HCT116 (cell line): ENCODE measurements at places on chromosomes 16 and 17.

- H3K27ac ChIP-seq = peak overlapping the region; percentile 100
- peak; percentile 49 for DNase-seq
- peak overlapping the region; percentile 41 for H3K4me3 ChIP-seq
- no peaks in the 10 kb centered on the region for H3K27me3 ChIP-seq
- H3K36me3 ChIP-seq = peaks cover 11% of the 10 kb centered on the region; the same call in 1 of the 2 replicates
- H3K4me1 ChIP-seq = peaks cover 66% of the 10 kb centered on the region
Measured at GRCh38 chr16:75306099-75306762, 54.8 kb upstream of the BCAR1 start.

- H3K4me1 ChIP-seq = peaks cover 7% of the 10 kb centered on the region; the same call in 1 of the 2 replicates
- no peaks in the 10 kb centered on the region for H3K36me3 ChIP-seq
- H3K27ac ChIP-seq = no peak overlapping the region
- H3K27me3 ChIP-seq = no peaks in the 10 kb centered on the region
- no peak overlapping the region for H3K4me3 ChIP-seq
Measured at GRCh38 chr16:72722552-72722951, 325.4 kb downstream of the ZFHX3 start.

- H3K4me1 ChIP-seq = no peaks in the 10 kb centered on the region
- no peak overlapping the region for H3K4me3 ChIP-seq
- H3K27me3 ChIP-seq = no peaks in the 10 kb centered on the region
- no peak for DNase-seq
- H3K36me3 ChIP-seq = no peaks in the 10 kb centered on the region
Measured at GRCh38 chr16:58449306-58449705, 50.6 kb upstream of the NDRG4 start.

- H3K4me1 ChIP-seq = no peaks in the 10 kb centered on the region
- H3K4me3 ChIP-seq = no peak overlapping the region
- no peak overlapping the region for H3K27ac ChIP-seq
- DNase-seq = no peak
- H3K36me3 ChIP-seq = no peaks in the 10 kb centered on the region
- no peaks in the 10 kb centered on the region for H3K27me3 ChIP-seq
Measured at GRCh38 chr16:27665881-27666280, 115.9 kb downstream of the KATNIP start.

DNA sequence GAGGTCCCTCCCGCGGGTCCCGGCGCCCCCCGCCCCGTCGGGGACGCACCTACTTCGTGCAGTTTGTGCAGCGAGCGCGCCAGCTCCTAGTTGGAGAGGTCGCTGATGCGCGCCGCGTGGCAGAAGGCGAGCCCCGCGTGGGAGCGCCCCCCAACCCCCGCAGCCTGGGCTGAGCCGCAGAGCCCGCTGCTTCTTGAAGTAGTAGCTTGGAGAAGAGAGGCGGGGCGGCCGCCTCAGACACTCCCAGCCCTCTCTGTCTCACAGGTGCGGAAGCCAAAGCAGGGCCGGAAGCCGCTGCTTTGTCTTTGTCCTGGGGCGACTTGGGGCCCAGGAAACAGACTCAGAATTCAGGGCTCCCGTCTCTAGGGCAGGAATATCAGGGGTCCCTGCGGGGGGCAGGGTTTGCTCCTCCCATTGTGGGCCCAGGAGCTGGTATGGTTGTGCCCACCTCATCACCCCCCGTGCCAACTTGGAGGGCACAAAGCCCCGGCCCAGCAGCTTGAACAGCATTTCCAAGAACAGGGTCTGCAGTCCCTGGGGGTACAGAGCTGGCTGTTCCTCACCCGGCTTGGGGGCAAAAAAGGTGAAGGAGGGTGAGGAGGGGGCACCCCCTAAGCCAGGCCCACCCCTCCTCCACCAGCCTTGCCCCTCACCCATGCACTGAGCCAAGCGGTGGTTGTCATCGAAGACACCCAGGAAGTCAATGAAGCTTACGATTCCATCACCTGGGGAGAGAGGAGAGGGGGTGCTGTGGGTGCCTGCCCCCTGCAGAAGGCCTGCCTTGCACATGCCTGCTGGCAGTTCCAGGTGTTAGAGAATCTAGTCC lies 13.5 kb downstream of the SPATA32 start:
- H3K27ac ChIP-seq = peak overlapping the region; percentile 94
- H3K27me3 ChIP-seq = no peaks in the 10 kb centered on the region
- H3K4me1 ChIP-seq = peaks cover 11% of the 10 kb centered on the region; the same call in 1 of the 2 replicates
- H3K4me3 ChIP-seq = peak overlapping the region; percentile 82
- H3K36me3 ChIP-seq = 0 out of 2 replicates have a peak, but pooled peaks cover 4% of the 10 kb centered on the region

GRCh38 chr17:53135969-53136368 lies 686.8 kb upstream of the KIF2B start:
- H3K36me3 ChIP-seq = no peaks in the 10 kb centered on the region
- no peak overlapping the region for H3K27ac ChIP-seq
- H3K4me1 ChIP-seq = no peaks in the 10 kb centered on the region
- no peaks in the 10 kb centered on the region for H3K27me3 ChIP-seq

DNA sequence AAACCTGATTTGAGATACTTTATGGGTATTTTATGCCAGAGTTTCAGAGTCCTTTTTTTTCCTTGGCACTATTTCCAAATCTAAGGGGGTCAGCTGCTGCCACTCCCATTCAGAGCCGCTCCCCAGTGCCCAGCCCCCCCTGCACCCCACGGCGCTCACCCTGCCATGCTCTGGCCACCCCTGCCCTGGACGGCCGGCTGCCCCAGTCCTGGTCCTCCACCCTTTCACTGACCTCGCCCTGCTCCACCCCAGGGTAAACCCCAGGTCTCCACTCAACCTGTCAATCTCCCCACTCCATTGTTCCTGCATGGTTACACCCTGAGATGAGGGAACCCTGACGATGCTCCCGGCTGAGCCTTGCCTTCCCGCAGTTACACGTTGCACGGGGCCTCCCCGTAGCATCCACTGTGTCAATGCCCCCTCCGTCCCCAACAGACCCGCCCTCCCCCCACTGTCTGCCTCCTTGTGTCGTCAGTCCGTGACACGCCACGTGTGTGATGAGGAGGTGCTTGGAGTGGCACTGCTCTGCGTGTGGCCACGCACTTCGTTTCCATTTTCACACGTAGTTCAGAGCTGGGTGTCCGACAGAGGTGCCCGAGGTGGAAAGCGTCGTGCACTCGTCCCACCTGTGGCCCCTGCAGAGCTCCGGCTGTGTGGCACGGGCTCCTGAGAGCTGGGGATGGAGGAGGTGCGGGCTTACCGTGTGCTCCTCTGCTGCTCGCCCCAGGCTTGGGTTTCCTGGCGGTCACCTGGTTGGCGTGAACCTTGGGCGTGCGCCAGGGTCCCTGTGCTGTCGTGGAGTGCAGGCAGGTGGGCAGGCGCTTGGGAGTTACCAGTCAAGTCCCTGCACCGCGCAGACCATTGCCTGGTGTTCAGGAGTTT lies 116.5 kb downstream of the BANP start:
- H3K36me3 ChIP-seq = peaks cover 4% of the 10 kb centered on the region; the same call in 1 of the 2 replicates
- DNase-seq = no peak
- no peaks in the 10 kb centered on the region for H3K27me3 ChIP-seq
- no peak overlapping the region for H3K4me3 ChIP-seq
- no peak overlapping the region; the same call in 1 of the 2 replicates for H3K27ac ChIP-seq
- H3K4me1 ChIP-seq = no peaks in the 10 kb centered on the region

GRCh38 chr17:32564325-32564724 lies 77.5 kb downstream of the CDK5R1 start:
- no peak for DNase-seq
- no peak overlapping the region for H3K27ac ChIP-seq
- no peak overlapping the region for H3K4me3 ChIP-seq
- no peaks in the 10 kb centered on the region for H3K36me3 ChIP-seq

DNA sequence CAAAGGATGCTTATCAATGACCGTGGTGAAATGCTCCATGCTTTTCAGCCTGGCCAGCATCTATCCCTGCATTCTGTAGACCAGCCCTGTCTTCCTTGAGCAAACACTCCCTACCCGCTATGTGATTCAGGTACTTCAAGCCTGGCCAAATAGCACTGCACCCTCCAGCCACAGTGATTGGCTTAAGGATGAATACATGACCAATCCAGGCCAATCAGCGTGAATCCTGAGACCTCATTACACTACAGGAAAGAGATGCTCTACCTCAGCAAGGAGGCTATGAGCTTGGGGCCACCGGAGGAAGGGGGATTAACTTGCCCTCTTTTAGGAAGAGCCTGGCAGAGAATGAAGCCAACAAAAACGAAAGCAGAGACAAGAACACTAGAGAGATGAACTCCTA lies 162.5 kb downstream of the ZNF423 start:
- no peak overlapping the region for H3K27ac ChIP-seq
- H3K36me3 ChIP-seq = no peaks in the 10 kb centered on the region
- H3K4me3 ChIP-seq = no peak overlapping the region
- no peak for DNase-seq

- H3K36me3 ChIP-seq = no peaks in the 10 kb centered on the region
- H3K4me1 ChIP-seq = peaks cover 8% of the 10 kb centered on the region
- no peaks in the 10 kb centered on the region for H3K27me3 ChIP-seq
- no peak overlapping the region for H3K27ac ChIP-seq
- H3K4me3 ChIP-seq = no peak overlapping the region
Measured at GRCh38 chr17:13413001-13413400, 188.7 kb downstream of the HS3ST3A1 start.

- H3K4me3 ChIP-seq = no peak within 1 kb of the TSS
- no peak within 1 kb of the TSS for H3K27ac ChIP-seq
- no peak for DNase-seq
- H3K36me3 ChIP-seq = no peaks in the 10 kb centered on the region
Measured at GRCh38 chr17:76074390-76075363, at the start of gene GALR2. Gene GALR2, plus strand, starts transcription at chr17:76074781. Its CDS starts 103 bp downstream, at chr17:76074884.

- H3K36me3 ChIP-seq = no peaks in the 10 kb centered on the region
- no peak overlapping the region for H3K27ac ChIP-seq
- no peak overlapping the region for H3K4me3 ChIP-seq
Measured at GRCh38 chr17:16818821-16819683, 129.0 kb downstream of the CCDC144A start.

GRCh38 chr16:88746506-88746905 lies 38.5 kb downstream of the PIEZO1 start:
- H3K4me3 ChIP-seq = no peak overlapping the region
- H3K27me3 ChIP-seq = no peaks in the 10 kb centered on the region

DNA sequence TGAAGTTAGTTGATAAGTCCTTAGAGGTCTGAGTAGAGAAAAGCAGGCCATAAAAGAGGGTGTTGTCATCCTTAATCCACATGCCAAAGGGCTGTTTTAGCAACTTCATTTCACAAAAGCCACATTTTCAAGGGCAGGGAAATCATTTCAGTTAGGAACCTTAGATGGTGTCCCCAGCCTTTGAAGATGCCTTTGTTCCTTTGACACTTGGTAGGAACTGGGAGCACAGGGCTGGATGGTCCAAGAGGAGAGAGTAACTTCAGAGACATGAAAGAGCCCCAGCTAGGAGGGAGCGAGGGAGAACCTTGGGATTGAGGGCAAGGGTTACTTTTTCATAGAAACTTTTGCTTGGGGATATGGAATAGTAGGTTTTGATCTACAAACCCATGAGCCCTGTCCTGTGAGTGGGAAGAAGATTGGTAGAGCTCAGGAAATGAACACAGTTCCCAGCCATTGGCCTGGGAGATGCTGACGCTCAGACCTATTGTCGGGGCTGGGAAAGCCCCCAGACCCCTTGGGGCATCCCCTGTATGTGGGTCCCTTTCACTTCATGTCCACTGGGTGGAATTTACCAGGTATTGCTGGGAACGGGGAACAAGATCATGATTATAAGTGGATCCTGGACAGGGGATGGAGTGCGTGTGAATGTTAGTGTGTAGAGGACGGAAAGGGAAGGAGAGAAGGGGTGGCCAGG lies 18.9 kb downstream of the MSI2 start:
- H3K4me3 ChIP-seq = no peak overlapping the region
- H3K4me1 ChIP-seq = no peaks in the 10 kb centered on the region
- DNase-seq = no peak
- no peaks in the 10 kb centered on the region for H3K27me3 ChIP-seq
- no peak overlapping the region for H3K27ac ChIP-seq

DNA sequence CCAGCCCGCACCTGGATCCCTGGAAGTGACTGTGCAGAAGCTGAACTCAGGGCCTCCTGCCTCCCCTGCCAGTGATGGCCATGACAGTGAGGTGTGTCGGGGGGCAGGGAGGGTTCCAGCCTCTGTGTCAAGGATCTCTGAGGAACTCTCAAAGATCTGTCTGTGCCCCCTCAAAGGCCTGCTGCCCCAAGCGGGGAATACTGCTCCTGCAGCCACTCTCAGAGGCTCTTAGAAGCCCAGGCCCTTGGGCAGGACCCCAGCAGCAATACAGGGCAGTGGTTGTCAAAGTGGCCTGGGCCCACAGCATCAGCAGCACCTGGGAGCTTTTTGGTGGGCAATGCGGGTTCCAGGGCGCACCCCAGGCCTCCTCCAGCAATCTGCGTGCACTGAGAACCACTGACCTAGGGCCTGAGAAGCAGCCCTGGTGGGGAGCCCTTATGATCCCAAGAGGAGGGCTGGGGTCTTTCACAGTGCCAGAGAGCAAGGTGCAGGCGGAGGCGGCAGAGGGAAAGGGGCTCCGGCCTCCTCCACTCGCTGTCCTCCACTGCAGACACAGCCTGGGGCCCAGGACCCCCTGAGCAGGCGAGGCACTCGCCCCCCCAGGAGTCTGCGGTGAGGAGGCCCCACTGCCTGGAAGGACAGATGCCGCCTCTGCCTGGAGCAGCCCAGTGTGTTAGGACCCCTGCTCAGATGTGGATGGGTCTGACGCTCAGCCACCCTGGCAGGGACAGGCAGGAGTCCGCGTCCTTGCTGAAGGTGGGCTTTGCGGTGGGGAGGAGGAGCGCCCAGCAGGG lies 42.1 kb downstream of the ENGASE start:
- no peak overlapping the region for H3K27ac ChIP-seq
- DNase-seq = no peak
- no peak overlapping the region for H3K4me3 ChIP-seq
- peaks cover 14% of the 10 kb centered on the region for H3K4me1 ChIP-seq
- H3K27me3 ChIP-seq = peaks cover 25% of the 10 kb centered on the region

DNA sequence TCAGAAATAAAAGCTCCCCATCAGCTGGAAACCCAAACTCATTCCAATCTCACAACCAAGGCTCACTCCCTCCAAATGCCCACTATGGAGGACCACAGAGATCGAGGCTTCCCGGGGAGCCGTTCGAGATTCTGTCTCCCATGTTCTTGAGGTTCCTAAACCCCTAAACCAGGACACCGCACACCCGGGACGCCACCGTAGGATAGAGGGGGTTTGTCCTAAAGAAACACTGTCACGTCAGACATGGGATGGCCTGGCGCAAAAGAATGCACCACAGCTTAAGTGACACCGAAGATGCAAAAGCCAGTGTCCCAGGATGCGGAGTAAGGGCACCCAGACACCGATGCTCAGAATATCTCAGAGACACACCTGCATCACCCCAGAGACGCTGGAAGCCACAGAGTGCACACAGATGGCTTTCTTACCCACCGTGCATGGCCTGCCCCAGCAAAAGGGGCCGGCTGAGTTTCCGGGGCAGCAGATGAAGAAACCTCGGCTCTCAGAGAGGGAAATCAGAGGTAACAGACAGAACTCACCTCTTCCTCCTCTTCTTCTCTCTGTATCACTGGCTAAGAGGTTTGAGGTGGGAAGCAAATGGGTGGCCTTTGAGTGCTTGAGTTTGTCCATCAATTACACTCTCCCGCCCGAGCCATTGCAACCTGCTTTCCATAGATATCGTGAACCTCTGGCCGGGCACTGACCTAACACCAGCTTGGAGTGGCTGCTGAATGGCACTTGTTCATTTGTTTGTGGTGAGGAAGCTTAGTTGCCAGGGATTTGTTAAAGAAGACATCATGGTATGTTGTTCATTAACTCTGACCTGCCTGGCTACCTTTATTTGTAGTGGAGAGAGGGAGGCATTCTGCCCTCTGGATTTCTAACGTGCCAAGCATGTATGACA lies 65.1 kb upstream of the TNRC6C start:
- no peak for DNase-seq
- no peaks in the 10 kb centered on the region for H3K4me1 ChIP-seq
- 0 out of 2 replicates have a peak, but pooled peaks cover 11% of the 10 kb centered on the region for H3K27me3 ChIP-seq
- no peak overlapping the region for H3K27ac ChIP-seq
